Activated CD4-positive, alpha-beta memory T cell treated with anti-CD3 and anti-CD28 coated beads for 36 hours (primary cell): ENCODE measurements at places on chromosomes 1 and 21. TPM values are rescaled to one million over a fixed set of nuclear protein-coding genes. Genes with fewer than 3 reads are reported as not detected.

DNA sequence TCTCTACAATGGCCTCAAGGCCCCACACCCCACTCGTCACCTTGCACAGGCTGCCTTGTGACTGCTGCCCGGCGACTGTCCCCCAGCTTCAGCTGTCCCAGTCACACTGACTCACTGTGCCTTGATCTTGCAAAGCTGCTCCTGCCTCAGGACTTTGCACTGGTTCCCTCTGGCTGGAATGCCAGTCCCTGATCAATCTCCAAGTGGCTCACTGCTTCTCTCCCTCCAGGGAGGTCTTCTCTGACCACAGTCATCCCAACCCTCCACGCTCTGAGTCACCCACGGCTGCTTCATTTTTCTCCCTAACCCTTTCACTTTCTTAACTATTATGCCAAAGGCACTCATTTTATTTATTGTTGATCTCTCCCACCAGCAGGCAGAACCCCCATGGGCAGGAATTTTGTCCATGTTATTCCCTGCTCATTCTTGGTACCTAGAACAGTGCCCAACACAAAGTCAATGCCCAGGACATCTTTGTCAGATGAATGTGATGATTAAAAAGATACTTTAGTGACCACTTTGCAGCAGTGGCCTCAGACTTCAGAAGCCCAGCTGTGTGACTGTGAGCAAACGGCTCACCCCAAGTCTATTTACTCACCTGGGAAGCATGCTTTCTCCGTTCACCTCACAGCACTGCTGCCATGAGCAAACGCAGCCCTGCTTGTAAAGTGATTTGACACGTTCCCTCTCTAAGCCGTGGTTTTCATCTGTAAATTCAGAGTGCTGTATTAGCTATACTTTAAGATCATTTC, 53.4 kb downstream of the ZBTB18 start:
- DNase-seq, result no peak

DNA sequence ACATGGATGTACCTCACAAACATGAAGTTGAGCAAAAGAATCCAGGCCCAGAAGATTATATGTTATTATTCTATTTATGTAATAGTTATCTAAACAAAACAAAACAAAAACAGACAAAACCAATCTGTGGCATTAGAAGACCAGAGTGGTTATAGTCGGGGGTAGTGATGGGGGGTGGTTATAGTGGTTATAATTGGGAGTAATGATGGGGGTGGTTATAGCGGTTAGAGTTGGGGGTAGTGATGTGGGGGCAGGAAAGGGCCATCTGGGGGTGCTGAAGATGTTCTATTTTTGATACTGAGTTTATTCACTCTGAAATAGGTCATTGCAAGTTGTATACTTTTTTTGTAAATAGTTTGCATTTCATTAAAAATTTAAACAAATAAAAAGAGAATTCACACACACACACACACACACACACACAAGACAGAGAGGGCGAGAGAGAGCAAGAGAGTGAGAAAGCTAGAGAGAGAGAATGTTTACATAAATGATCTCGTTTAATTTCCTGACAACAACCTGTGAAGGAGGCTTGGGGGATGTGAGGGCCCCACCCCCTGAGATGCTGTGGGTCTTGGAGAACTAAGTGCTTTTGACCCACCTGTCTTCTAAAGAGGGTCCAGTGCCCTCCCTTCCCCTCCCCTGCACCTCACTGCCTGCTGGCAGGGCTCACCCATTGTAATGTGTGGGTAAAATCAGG, 37.4 kb downstream of the RHOU start:
- DNase-seq, result no peak

- no peak for DNase-seq
Observed at GRCh38 chr1:95408507-95409136, 174.6 kb downstream of the RWDD3 start.

- DNase-seq, result no peak
Observed at GRCh38 chr1:226650236-226650841, 88.7 kb downstream of the ITPKB start.

DNA sequence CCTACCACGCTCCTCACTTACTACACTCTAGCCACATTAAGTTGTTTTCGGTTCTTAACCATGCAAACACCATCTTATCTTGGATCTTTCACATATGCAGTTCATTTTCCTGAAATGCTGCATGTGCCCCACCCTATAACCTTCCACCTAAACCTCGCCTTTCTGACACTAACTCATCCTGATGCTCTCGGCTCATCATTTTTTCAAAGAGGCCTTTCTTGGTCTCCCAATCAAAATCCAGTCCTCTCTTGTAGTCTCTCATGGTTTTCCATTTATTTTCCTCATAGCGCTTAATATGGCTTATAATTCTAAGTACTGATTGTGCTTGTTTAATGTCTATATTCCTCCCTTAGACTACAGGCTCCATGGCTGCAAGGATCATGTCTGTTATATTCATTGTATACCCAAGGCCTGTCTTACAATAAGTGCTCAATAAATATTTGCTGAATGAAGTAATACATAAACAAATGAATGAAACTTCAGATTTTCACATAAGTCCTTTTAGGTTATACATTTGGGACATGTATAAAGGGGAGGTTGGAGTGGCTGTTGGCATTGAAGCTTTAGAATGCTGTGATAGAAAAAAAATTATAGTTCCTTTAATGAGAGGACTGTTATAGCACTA, 79.2 kb upstream of the CDC42BPA start:
- DNase-seq, result no peak

Gene MEGF6
- total RNA-seq, result 6.8 TPM

Gene ATP1A4
- not detected for total RNA-seq
